ENCODE measurements at places on chromosomes 12 and 14.

DNA sequence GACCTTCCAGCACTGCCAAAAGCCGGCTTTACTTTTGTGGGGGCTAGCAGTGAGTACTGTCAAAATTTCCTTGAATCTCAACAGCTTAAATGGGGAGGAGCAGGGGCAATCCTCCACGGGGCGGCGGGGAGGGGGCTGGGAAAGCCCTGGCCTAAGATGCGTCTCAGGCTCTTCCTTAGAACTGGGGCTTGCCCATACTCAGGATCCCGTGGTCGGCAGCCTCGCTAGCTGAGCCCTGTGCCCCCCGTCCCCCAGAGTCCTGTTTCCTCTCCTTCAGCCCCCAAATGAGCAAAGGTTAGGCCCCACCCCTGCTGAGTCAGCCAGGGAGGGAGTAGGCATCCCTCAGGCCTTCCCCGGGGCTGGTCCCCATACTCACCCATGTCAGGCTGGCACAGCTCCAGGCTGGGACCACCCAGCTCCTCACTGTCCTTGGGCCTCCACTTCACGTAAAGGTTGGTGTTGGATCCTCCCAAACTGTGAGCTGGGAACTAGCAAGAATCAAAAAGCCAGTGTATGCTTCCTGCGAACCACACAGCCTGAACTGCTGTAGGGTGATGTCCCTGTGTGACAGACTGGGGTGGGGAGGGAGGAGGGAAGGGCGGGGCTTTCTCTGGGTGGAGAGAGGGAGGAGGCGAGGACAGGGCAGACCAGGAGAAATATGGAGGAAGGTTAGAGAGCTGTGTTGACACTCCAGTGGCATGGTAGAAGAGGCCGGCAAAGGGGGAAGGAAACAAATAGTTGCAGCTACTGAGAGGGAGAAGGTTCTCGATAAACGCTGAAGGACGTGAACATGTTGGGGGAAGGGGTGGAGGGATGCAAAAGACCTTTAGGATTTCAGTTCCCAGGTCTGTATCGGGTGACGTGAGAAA is 5.9 kb upstream of the BAZ2A start:
- peak; percentile 61 for DNase-seq

- no peak for DNase-seq
Observed at GRCh38 chr14:22510527-22511110, 78.4 kb downstream of the DAD1 start.

GRCh38 chr12:71071536-71072097 is 86.2 kb downstream of the TSPAN8 start:
- no peak for DNase-seq

GRCh38 chr14:100857923-100858837 is 32.3 kb downstream of the MEG3 start:
- DNase-seq = no peak

GRCh38 chr12:20490213-20490612 is 121.9 kb downstream of the PDE3A start:
- DNase-seq = no peak

- no peak for DNase-seq
Observed at GRCh38 chr12:202081-202731, 11.8 kb downstream of the SLC6A12 start.

DNA sequence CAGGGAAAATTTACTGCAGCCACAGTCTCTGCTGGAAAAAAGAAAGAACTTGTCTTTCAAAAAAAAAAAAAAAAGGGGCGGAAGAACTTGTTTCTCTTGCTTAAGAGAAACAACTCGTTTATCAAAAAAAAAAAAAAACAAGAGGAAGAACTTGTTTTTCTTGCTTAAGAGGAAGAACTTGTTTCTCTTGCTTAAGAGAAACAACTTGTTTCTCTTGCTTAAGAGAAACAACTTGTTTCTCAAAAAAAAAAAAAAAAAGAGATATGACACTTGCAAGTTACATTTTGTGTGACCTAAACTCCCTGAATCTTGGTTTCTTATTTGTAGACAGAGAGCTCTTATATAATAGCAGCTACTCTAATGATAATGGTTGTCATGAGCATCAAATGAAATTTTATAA is 44.7 kb upstream of the USP15 start:
- DNase-seq = no peak

Measured in skeletal muscle cell (primary cell).